ENCODE measurements at places on chromosomes 3 and 15. TPM values are rescaled to one million over a fixed set of nuclear protein-coding genes. Genes with fewer than 3 reads are reported as not detected.

Gene FANCD2OS
- polyA plus RNA-seq = 0.30 TPM

Gene CHRFAM7A
- polyA plus RNA-seq = 2.3 TPM

Gene DUOXA1
- polyA plus RNA-seq = not detected

Gene SERINC4
- polyA plus RNA-seq = 0.42 TPM

Gene GPR176
- polyA plus RNA-seq = 3.6 TPM

DNA sequence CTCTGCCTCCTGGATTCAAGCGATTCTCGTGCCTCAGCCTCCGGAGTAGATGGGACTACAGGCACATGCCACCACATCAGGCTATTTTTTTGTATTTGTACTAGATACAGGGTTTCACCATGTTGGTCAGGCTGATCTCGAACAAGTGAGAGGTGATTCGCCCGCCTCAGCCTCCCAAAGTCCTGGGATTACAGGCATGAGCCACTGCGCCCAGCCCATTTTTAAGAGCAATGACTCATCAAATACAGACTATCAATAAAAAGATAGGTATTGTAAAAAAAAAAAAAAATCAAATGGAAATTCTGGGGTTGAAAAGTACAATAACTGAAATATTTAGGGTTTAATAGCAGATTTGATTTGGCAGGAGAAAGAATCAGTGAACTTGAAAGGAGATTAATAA is 129.0 kb downstream of the TJP1 start:
- DNase-seq = no peak

- no peak for DNase-seq
These were observed 37.4 kb upstream of the KCNMB2 start for GRCh38 chr3:178498871-178499270.

GRCh38 chr3:134427400-134428111 is 53.3 kb upstream of the AMOTL2 start:
- DNase-seq = no peak

GRCh38 chr3:132659000-132659364 is 627 bp downstream of the ACAD11 start:
- DNase-seq = no peak

DNA sequence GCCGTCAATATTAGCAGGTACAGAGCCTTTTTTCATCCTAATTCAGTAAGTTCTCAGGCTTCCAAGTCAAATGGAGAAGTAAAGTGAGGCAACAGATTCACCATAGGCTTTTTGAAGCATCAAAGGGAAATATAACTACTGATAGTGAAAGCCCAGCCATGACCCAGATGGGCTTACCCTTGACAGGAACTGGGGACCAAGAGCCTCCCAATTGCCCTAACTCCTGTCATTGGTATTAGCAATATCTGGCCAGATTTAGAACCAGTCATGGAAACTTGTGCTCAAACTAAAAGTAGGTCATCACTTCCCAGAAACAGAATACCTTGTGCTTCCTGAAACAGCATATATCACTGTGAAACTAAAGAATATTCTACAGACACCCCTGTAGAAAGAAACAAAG is 33.0 kb downstream of the NME9 start:
- DNase-seq = no peak

GRCh38 chr15:83582381-83582780 is 71.5 kb upstream of the ADAMTSL3 start:
- no peak for DNase-seq

- no peak for DNase-seq
These were observed 107.0 kb upstream of the ATP11B start for GRCh38 chr3:182686033-182686886.

DNA sequence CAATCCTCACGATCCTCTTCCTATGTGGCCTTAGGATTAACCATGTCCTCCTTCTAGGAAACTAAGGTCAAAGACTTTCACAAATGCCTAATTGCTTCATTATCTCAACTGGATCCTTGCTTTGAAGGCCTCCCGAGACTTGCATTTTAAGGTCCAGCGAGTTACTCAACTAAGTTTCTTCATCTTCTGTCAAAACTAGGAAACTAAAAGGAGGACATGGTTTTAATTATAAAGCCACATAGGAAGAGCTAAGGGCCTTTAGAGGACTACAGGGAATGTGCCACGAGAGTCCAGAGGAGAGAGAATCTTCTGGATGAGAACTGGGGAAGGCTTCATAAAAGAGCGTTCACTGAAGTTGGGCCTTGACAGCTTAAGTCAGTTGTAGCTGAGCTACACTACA is 87.8 kb upstream of the LPP start:
- DNase-seq = no peak

GRCh38 chr15:72749700-72750099 is 33.9 kb downstream of the ADPGK start:
- DNase-seq = no peak

GRCh38 chr15:91253605-91254004 is 153.5 kb downstream of the SV2B start:
- no peak for DNase-seq

- no peak for DNase-seq
These were observed 75.8 kb downstream of the RPL39L start for GRCh38 chr3:187063286-187064121.

DNA sequence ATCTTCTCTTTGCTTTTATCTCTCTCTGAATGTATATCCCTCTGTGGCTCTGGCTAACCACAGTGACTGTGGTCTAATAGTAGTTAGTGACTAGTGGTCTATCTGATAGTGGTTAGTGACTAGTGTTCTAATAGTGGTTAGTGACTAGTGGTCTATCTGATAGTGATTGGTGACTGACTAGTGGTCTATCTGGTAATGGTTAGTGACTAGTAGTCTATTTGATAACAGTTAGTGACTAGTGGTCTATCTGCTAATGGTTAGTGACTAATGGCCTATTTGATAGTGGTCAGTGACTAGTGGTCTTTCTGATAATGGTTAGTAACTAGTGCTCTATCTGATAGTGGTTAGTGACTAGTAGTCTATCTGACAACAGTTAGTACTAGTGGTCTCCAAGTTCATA is 110.5 kb downstream of the MDFIC2 start:
- DNase-seq = no peak

DNA sequence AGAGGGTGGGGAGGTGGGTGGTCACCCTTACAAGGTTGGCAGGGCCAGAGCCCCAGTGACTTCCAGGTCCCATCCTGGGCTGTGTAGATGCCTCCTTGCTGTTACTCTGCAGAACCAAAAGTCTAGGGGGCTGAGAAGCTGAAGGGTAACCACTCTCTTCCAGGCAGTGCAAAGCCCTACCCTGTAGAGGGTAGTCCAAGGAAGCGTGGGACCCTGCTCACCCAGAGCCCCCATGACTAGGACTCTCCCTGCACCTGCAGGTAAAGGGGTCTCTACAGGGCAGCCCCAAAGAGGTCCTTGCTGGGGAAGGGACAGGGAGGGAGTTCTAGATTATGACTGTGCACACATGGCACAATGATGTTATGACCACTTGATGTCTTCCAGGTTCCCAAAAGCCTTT is 14.2 kb downstream of the GHRL start:
- DNase-seq = no peak

GRCh38 chr3:23084367-23084766 is 118.8 kb upstream of the UBE2E2 start:
- DNase-seq = no peak

DNA sequence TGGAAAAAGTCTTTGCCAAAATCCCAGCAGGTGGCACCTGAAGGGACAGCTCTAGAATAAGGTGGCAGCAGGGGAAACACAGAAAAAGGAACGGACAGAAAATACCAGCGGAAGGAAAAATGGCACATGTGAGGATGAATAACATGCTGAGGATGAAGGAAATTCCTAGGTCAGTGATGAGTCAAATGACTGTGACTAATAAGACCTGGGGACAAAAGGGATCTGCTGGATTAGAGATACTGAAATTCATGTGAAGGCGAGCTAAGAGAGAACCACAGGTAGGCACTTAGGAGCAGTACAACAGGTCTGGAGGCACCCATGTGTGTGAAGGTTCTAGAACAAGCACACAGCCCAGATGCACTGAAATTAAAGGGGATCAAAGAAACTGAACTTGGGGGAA is 482.5 kb downstream of the FOXP1 start:
- DNase-seq = no peak

GRCh38 chr15:58179206-58179605 is 41.0 kb downstream of the AQP9 start:
- DNase-seq = no peak

DNA sequence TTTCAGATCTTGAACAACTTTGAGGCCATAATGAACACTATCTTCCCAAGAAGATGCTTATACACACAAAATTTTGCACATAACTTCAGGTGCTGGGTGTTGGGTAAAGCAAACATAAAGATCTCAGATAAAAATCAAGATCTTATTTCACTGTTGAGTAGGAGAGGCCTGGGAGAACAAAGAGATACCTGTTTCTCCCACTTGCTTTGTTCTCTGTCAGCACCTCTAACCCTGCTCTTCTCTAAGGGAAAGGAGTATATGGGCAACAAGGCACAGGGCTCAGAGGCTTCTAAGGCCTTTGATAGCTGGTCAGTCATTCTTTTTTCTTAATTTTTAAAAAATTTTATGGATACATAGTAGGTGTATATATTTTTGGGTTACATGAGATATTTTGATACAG is 3.6 kb upstream of the GK5 start:
- no peak for DNase-seq

DNA sequence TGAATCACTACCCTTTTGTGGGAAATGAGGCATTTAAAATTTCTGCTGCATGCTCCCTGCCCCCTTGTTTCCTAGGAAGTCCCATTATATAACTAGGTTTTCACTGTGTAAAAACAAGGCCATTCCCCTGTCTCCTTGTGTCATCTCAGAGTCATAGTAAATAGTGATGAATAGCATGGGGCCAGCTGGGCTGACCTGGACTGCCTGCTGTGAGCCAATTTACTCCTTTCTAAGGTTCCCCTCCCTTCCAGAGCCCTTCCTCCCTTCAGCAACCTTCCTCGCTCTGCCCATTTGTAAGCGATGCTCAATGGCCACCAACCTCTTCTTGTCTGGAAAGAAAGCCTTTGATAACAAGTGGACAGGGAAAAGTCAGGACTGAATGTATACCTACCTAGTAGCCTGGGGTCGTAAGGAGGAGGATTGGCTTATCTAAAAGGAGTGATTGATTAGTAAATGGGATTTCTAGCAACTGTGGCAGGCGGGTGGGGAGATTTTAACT is 11.7 kb downstream of the ITGA11 start:
- DNase-seq = no peak

DNA sequence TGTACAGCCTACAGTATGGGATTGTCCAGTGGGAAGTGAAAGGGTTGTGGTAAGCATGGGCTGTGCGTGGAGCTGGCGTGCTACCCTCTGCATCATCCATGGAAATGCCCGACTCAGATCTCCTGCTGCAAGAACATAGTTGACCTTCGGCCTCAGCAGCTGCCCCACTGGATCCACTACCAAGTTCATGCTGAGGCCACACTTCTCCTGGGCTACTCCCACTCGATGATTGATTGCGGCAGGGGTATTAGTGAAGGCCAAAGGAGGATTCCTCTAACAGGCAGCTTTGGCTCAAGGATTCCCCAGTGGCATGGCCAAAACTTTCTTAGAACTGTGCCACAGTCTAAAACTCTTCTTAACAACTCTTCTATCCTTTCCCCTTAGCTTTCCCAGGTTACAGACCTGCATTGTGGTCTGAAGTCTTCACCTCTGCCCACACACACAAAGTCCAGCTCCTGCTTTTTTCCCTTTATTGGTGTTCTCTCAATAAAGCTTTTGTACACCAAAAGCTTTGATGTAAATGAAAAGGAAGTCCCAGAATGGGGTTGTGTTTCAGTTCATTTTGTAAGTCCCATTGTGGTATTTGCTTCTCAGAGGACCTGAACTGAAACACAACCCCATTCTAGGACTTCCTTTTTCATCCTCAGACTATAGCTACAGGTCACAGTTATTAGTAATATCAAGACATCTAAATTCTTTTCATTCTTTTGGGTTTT is 4.9 kb upstream of the TBC1D5 start:
- no peak for DNase-seq

DNA sequence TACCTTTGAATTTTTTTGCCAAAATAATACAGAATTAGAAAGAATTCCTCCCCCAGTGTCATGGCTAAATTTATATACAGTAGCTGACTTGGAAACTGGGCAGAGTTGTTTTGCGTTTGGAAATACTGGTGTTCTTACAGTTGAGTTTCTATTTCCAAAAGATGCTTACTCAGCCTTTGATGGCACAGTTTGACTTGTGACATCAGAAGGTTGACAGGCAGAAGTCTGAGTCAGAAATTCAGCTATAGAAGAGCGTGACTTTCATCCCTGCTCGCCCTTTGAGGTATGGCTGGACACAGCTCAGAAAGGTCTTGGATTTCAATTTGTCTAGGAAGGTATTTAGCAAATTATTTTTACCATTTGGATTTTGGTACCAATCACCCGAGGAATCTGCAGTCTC is 175.8 kb downstream of the VGLL4 start:
- no peak for DNase-seq

- no peak for DNase-seq
These were observed 585 bp downstream of the KIF23 start for GRCh38 chr15:69414701-69415167.

- peak; percentile 44 for DNase-seq
These were observed 6.0 kb downstream of the MUC13 start for GRCh38 chr3:124928333-124929202.

GRCh38 chr15:71167445-71168165 is 52.3 kb downstream of the THSD4 start:
- no peak for DNase-seq

- DNase-seq = no peak
These were observed 14.3 kb downstream of the SUCLG2 start for GRCh38 chr3:67640023-67640660.

DNA sequence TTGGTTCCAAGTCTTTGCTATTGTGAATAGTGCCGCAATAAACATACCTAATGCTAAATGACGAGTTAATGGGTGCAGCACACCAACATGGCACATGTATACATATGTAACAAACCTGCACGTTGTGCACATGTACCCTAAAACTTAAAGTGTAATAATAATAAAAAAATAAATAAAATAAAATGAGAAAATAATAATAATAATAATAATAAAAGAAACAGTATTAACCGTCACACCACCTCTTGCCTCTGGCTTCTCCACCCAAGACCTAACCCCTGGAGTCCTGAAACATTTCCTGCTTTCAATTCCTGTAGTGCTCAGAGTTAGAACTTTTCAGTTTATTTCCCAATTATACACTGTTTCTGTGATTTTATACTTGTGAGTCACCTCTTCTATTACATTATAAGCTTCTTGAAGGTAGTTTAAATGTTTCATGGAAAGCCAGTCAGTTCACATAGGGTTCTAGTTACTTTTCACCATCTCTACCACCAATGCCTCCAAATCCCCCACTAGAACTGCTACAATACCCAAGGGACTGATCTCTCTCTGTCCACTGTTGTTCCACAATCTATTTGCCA is 18.4 kb upstream of the GHSR start:
- DNase-seq = no peak

DNA sequence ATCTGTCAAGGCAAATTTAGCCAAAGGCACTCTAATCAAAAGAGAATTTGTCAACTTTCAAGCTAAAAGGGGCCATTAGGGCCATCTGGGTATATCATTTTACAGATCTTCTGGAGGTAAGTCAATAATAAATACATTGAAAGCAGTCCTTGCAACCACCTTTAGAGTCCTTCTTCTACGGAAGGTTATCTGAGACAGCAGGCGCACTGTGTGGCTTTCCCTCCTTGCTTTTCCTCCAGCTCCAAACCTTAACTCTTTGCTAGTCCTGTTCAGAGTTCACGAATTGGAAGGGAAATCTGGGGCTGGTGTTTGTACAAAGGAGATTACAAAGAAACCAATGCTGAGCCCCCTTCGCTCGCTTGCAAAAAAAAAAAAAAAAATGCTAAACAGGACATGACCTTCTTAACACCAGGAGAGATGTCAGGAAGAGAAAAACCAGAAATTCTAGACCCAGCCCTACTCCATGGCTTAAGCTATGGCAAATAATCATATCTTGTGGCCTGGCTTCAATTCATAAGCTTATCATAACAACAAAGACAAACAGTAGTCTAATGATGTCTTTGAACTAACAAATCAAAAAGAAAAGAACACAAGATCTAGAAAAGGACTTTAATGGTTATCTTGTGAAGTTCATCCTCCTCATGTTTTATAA is 215.7 kb downstream of the STT3B start:
- no peak for DNase-seq

Data from forelimb muscle (tissue), 1 donor.